ENCODE measurements at places on chromosomes 3 and 15.

DNA sequence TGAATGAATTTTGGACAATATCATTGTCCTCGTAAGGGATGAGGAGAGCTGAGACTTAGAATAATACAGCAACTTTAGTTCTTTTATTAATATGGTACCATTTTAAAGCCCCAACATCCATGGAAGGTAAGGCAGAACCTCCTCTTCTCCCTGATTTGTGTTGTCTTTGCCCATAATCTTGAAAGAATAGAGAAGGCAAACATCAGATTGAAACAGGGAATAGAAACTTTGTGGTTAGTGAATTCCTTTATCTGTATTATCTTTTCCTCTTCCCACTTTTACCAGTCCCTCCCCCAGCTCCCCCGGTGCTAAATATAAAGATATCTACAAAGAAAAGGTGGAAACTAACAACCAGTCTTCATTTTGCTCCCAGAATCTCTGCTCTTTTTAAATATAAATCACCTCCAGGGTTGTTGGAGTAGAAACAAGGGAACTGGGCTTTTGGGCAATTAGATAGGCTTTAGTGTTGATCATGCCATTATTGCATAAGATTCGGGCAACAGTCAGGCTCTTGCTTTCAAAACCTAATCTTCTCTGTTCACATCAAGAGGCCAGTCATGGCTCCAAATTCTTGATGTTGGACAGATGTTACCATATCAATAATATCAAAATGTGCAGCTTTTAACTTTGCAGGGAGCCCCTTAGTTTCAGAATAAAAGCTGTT, 32.5 kb downstream of the ITPR1 start:
- DNase-seq = no peak

DNA sequence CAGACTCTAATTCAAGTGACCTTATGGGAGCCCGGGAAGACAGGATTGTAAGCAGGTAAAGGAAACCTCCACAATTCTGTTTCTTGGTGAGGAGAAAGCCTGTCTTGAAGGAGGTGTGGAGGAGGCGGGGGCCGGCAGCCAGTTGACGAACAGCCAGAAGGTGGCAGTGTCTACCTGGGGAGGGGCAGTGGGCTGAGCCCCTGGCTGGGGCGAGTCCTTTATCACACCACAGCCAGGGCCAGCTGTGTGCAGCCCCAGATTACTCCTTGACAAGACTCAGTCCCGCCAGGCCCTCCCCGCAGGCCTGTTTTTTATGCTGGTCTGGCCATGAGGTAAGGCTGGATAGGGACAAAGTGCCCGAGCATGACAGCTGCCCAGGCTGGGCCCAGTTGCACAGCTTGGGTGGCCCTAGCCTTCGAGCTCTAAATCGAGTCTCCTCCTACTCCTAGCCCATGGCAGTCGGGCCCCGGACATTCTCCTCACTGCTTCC, 40.9 kb upstream of the IDH2 start:
- no peak for DNase-seq

DNA sequence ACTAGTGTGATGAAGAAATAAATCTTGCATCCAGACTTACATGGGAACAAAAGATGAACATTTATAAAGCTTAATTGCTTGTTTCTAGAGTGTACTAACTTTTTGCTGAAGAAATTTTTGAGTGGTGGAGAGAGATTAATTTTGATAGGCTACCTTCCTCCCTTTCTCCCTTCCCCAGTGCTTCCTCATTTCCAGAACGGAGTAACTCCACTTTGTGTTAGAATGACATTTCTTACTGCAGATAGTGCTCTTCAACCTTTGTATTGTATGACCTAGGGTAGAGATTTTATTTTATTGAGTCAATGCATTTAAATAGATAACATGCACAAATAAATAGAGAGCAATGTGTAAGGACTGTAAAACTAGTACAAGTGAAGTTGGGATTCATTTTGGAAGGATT, 1.9 kb downstream of the ATP1B3 start:
- DNase-seq = no peak

GRCh38 chr3:55873523-55874254, 386.6 kb upstream of the WNT5A start:
- no peak for DNase-seq

- peak; percentile 44 for DNase-seq
These were observed 936.1 kb upstream of the NR2F2 start for GRCh38 chr15:95394186-95395067.

Data from GM23248 (cell line).